ENCODE measurements at places on chromosomes 2 and 18. TPM values are rescaled to one million over a fixed set of nuclear protein-coding genes. Genes with fewer than 3 reads are reported as not detected.

CTAGE1 gene
- not detected for total RNA-seq

OR6B2 gene
- not detected for total RNA-seq

LHCGR gene
- total RNA-seq, result not detected

MYO1B gene
- 14.3 TPM for total RNA-seq

TACR1 gene
- total RNA-seq, result not detected

TNFRSF11A gene
- total RNA-seq, result 25.6 TPM

ZNF521 gene
- not detected for total RNA-seq

APOB gene
- total RNA-seq, result not detected

NEU2 gene
- not detected for total RNA-seq

DNAH6 gene
- total RNA-seq, result 0.39 TPM

PROM2 gene
- total RNA-seq, result 1.4 TPM

STPG4 gene
- total RNA-seq, result 0.22 TPM

DOK6 gene
- total RNA-seq, result not detected

MAPRE3 gene
- total RNA-seq, result 2.2 TPM

All from T-helper 1 cell treated with Interleukin-12 subunit alpha and Interleukin-12 subunit beta and Interleukin-4 antibody, amounts not matched to agents 30 ng/mL and 1 ng/mL, for 36 hours (primary cell).